ENCODE measurements at places on chromosomes 7 and 10. TPM values are rescaled to one million over a fixed set of nuclear protein-coding genes. Genes with fewer than 3 reads are reported as not detected.

PALD1 gene
- 0.17 TPM for total RNA-seq

RPEL1 gene
- total RNA-seq: not detected

INA gene
- total RNA-seq: 0.13 TPM

TAC1 gene
- total RNA-seq: not detected

ITGA8 gene
- total RNA-seq: not detected

All from activated T-helper 17 cell treated with anti-CD3 and anti-CD28 coated beads, Interleukin-2, amount 50 U/mL, for 72 hours (primary cell).